Fibroblast of upper back skin (primary cell): ENCODE measurements at places on chromosomes 6 and 20.
A peak's percentile ranks its signal among the peaks of the same experiment; 100 is the strongest.

DNA sequence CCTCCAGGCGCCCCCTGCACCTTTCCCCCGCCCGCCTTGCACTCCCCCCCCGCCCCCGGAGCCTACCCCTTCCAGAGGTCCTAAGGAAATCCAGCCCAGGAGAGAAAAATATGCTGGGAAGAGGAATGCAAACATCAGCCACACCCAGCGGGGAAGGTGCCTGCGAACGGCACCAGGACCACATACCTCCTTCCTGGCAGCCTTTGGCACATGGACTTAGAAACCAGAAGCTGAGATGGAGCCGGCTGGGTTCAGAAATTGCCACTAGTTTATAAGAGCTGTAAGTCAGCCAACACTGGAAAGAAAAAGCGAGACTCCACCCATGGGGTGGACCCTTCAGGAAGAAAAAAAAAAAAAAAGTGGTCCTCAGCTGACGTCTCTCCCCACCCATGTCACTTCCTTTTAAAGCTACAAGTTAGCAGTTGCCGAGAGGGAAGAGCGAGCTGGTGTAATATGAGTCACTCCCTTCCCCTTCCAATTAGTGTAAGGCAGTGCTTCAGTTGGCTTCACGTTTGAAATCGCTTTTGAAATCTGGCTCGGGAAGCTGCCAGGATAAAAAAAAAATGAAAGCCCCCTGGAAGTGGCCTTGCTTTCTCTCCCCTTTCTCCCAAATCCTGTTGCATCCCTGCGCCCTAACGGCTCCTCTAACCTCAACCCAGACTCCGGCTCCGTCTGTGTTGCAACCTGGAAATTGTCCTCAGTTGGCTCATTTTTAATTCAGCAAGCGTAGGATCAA lies at the start of gene AGPAT4:
TSS of gene AGPAT4 (minus strand) at position 310 of the 736 bp plus-strand sequence. CDS start 41,848 bp downstream, outside the sequence.
- peak; percentile 98 for DNase-seq

GRCh38 chr20:25032065-25032477 lies 25.9 kb downstream of the ACSS1 start:
- DNase-seq = no peak

GRCh38 chr6:6798448-6798860 lies 209.9 kb downstream of the LY86 start:
- no peak for DNase-seq

- peak; percentile 79 for DNase-seq
Measured at GRCh38 chr6:22826961-22827360, 257.6 kb downstream of the HDGFL1 start.

- peak; percentile 79 for DNase-seq
Measured at GRCh38 chr6:55694148-55694547, 115.2 kb upstream of the HMGCLL1 start.

- DNase-seq = peak; percentile 9
Measured at GRCh38 chr6:141610741-141611140, 522.0 kb upstream of the GJE1 start.

DNA sequence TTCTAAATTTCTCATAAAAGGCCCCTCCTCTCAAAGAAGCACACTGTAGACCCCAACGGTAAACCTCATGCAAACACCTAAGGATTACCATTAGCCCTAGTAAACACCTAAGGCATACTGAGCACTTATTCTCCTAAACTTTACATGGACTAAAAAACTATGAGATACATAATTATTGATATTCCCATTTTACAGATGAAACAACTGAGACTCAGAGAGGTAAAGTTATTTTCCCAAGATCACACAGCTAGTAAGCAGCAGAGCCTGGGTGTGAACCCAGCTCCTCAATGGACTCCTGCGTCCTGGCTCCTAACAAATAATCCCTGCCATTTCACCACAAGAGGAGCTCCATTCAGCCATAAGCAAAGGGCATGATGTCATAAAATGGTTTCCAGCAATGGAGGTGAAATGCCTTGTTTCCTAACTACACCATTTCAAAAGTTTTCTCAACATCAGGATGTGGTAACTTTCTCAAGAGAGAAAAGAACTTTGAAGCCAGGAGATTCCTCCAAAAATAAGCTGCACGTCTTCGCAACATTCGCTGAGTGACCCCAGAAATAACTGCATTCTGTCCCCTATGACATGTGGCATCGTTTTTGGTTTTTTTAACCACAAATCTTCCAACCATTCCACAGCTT lies 4.1 kb downstream of the ATP9A start:
- DNase-seq = peak; percentile 23

DNA sequence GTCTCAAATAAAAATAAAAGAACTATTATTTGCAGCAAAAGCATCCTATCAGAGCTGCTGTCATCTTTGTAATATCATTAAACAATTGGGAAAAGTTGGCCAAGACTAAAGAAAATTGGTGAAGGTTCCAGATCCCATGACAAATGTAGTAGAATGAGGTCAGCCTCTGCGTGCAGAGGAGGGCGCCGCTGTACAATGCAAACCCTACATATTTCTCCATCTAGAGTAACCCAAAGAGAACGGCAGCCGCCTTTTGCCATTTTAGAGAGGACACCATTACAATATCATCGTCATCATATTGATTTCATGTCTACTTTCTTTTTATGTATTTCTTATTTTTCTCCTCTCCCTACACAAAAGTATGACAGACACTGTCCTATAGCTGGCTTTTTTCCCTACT lies 59.5 kb downstream of the ZMYND8 start:
- DNase-seq = peak; percentile 21

DNA sequence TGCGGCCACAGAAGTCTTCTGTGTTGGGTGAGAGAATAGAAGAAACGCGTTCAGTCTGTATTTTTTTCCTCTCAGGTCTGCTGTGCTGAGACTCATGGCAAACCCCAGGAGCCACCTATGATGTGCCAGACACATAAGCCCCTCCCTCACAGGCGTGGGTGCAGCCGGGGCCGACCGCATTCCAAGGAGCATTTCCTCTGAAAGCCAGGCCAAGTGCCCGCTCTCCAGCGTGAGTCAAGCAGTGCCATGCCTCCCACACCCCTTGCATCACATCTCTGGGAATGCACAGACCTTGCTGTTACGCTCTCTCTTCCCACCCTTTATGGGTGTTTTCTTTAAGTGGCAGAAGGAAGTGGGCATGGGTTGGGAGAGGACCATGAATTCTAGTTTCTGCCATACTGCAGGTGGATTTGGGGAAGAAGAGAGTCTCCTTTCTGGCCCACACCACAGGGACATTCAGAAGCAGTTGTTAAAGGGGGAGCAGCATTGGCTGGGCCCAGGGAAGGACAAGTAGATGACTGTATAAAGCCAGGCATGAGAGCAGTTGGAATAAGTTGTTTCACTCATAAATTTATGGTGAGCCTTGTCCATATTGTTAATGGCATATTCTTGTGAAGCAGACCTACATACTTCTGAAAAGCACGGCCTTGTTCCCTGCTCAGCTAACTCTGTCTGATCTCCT lies 37.1 kb upstream of the TFAP2A start:
- peak; percentile 9 for DNase-seq

DNA sequence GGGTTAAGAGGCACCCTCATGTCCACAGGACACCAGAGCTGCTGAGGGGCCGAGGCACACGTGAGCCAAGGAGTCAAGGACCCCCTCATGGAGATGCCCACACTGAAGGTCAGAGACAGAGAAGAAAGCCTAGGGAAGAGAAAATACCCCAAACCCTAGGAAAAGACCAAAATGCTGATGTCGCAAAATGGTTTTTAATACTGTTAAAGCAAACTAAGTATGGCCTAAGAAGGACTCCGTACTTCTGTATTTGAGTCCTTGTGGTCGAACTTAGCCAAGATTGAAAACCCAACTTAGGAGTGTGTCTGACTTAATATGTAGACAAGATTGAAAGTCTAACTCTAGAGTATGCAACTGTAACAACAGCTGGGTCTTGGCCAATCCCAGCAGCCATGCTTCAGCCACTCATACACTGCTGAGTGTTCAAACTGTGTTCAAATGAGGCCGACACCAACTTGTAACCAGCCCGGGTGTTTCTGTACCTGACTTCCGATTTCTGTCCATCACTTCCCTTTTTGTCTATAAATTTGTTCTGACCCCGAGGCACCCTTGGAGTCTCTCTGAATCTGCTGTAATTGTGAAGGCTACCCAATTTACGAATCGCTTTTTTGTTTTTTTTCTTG lies 92.6 kb upstream of the AGPAT4 start:
- no peak for DNase-seq

GRCh38 chr20:16385891-16386290 lies 187.4 kb downstream of the KIF16B start:
- DNase-seq = no peak

GRCh38 chr6:160264061-160264612 lies 5.5 kb upstream of the SLC22A2 start:
- no peak for DNase-seq

DNA sequence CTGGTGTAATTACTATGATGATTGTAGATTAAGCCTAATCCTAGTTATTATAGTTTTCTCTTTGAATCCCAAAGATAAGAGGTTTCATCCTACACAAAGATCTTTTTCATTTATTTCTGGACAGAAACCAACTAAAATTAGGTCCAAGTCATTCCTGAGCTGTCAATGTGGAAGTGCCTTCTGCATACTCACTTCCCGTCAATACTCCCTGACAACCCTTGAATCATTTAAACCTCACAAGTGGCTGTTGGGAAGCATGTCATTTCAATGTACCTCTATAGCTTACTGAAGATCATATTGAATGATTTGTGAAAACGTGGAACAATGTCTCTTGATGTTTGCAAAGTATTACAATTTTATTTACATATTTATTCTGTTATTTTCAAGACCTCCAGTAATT lies 274.1 kb downstream of the HACE1 start:
- DNase-seq = no peak

DNA sequence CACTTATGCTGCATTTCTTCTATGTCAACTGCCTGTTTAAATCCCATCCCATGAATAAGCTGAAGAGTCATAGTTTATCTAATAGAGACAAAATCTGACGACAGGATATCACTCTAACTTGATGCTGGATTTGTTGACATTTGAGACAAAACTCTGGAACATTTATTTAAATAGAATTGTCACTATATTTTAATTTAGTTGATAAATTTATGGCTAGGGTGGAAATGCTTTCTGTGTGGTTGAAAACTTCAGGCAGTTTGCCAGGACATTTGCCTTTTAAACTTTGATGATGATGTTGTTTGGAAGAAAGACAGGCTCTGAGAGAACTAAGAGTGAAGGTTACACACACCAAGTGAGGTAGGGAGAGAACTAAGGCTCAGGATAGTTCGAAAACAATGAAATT lies 68.1 kb downstream of the GJA1 start:
- DNase-seq = peak; percentile 82

DNA sequence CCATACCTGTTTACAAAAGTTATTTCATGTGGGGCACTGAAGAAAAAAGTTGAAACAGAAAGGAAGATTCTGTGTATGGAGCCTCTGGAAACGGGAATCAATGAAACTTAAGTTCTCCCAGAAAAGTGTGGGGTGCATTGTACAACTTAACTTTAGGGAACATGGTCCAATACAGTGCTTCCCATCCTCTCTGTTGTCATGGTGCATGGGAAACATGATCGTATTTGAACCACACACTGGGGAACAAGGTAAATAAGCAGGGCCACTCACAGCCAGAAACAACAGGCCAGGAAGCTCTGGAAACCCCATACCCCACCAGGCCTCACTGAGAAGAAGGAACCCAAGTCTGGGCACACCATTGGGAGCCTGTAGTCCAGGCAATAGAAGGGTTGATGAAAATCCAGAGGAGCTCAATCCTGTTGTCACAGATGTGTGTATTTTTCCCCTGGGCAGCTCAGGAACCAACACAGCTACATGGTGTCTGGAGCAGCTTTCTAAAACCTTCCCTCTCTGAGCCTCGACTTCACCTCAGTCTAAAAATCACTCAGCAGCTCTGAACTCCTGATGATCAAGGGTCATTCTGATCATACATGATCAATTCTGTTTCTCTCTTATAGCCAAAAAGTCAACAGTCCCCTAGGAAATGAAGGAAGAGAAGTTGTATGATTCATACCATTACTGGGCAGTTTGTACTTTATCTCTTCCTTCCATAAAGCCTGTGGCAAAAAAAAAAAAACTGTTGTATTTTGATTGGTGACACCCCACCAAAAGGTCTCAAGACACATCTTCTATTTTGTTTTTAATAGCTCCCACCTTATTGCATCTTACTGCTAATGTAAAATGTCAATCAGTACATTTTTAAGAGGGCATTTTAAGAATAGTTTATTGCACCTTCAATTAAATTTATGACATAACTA lies 198.5 kb upstream of the TAB2 start:
- DNase-seq = no peak

DNA sequence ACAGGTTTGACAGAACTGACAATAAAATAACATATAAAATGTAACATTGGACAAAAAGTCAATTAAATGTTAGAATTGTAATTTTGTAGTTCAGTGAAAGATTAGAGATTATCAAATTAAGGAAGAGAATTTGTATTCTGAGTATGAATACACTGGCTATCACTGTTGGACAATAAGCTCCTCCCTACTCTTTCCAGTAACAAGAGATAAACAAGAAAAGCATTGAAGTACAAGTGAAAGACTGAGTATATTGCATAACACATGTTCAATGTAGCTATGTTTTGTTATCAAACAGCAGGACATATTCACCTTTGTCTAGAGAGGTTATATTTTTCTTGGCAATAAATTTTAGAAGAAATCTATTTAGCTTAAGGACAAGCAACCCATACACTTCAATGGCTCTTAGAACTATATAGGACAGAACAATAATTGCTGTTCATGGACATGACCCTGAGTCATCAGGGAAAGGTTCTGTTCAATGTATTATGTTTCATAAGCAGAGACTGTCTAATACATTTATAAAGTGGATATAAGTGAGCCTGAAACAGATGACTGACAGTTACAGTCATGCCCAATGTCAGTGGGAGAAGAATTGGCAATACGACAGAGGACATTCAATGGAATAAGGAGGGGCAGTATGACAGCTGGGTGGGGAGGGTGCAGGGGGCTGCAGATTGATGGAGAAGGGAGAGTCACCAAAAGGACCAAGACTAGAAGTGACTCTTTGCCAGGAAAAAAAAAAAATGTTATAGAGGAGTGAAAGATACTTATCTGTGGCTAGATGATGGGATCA lies 520.4 kb downstream of the FRK start:
- no peak for DNase-seq

GRCh38 chr6:108380876-108381275 lies 86.0 kb downstream of the AFG1L start:
- DNase-seq = no peak

DNA sequence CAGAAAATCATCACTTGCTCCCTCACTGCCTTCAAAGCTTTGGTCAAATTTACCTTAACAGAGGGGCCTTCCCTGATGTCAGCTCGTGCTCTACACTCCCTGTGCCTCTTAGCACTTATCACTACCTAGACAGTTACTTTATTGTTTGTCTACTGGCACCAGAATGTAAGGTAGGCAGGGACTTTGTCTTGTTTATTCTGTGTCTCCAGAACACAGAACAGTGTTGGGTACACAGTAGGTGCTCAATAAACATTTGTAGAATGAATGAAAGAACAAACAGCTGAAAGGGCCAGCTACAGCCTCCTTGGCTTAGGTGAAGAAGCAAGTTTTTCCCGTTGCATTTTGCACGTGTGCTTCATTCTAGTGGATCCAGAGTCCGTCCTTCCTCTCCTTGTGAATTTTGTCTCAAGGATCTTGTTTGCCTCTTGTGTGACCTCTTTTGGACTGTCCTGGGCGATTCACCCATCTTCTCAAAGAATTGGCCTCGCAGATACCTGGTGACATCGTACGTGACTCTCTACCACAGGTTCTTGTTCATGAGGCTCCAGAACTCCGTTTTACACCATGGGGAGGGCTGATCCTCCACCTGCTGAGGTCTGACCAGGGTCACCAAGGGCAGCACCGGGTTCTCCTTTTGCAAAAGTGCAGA lies 84.2 kb upstream of the ARMC2 start:
- no peak for DNase-seq

GRCh38 chr6:170298688-170299087 lies 7.8 kb upstream of the DLL1 start:
- DNase-seq = no peak
